ENCODE measurements at places on chromosomes 11 and 22.

GRCh38 chr11:119663279-119663678 is 65.7 kb downstream of the NECTIN1 start:
- no peak for DNase-seq

DNA sequence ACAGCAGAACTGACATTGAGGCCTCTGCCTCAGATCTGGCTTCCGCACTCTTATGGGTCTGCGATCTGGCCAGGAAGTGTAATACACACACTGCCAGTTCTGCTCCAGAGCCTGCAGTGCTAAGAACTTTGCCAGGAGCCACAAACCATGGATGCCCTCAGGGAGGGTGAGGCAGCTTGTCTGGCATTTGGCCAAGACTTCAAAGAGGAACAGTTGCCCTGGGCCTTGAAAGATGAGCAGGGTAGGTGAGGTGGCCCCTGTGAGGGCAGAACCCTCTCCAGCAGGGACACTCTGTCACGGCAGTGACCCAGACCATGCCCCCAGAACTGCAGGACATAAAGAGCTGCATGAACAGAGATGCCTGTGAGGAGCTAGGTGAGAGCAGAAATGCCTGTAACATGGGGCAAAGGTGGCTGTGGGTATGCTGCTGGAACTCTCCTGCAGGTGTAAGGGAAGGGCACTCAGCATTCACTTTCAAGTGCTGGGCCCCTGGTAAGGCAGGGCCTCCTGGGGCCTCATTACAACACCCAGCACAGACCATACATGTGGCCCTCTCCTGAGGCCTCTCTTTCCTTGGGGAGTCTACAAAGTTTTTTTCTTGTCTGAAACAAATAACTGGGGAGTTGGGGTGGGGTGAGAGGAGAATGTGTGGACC is 47.3 kb downstream of the NEU3 start:
- DNase-seq, result no peak

- DNase-seq, result no peak
These were observed 305.8 kb upstream of the NCAM1 start for GRCh38 chr11:112655371-112655770.

DNA sequence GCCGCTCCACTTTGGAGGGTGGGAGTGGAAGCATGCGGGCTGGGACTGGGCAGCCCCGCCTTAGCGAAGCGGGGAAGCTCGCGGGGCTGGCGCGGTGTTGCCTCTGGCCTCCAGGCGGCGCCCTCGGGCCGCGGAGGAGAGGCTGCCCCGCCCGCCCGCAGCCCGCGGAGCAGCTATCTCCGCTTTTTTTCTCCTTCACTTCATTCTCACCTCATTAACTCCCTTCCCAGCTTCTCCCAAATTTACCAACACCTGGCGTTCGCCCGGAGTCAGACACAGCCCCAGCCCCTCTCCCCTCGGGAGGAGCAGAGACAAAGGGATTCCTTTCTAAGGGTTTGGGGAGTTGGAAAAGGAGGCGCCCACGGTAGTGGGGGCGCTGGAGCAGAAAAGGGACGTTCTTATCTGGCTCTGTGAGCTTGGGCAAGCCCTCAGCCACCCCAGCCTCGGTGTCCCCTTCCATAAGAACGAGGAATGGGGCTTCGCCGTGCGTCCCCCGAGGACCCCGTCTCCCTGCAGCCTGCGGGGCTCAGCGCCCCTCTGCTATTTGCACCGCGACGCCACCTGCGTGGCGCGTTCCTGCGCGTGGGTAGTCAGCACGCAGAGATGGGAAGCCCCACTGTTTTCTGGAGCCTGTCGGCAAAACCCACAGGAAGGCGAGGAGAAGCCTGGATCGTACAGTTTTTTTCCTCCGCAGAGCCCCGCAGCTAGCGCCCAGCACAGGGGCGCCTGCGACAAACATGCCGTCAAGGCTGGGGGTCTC is 1.5 kb upstream of the WNT11 start:
- DNase-seq, result peak; percentile 68

DNA sequence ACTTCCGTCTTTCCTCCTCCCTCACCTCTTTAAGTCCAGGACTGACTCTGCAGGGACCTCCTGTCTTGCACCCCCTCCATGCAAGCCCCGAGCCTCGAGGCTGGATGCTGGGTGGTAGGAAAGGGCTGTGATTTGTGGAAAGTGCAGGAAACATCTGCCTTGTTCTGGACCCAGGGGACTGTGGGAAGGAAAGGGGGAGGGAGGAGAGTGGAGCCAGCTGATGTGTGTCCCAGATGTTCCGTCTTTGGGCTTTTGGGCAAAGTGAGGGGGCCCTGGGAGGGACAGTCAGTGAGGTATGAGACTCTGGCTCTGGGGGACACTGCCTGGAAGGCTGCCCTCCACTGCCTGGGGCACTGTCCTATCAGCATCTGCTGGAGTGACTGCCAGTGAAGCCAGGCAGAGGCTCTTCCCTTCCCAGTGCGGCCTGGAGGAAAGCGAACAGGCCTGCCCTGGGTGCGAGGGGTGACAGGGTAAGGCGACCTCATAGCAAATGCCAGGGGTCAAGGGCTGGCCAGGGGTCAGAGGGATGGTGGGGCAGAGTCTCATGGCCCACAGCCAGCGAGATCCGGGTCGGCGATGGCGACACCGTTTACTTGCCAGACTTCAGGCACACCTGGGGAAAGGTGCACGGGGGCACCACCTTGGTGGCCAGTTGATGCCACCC is 1.7 kb downstream of the MRGPRD start:
- DNase-seq, result no peak

GRCh38 chr22:50060441-50061140 is 2.5 kb upstream of the TTLL8 start:
- DNase-seq, result no peak

- DNase-seq, result no peak
These were observed 6.6 kb downstream of the TSPAN4 start for GRCh38 chr11:849104-849824.

DNA sequence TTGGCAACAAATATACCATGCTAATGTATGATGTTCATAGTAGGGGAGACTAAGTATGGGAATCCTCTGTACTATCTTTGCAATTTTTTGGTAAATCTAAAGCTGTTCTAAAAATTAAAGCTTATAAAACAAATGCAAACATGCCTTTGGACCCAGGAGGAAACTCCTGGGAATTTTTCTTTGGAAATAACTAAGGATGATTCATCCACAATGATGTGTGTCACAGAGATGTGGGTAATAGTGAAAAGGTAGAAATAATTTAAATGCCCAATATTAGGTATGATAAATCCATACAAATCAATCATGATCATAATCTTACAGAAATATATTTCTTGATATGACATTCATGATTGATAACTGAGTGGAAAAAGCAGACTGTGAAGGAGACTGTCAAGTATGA is 135.8 kb downstream of the TRIM44 start:
- no peak for DNase-seq

DNA sequence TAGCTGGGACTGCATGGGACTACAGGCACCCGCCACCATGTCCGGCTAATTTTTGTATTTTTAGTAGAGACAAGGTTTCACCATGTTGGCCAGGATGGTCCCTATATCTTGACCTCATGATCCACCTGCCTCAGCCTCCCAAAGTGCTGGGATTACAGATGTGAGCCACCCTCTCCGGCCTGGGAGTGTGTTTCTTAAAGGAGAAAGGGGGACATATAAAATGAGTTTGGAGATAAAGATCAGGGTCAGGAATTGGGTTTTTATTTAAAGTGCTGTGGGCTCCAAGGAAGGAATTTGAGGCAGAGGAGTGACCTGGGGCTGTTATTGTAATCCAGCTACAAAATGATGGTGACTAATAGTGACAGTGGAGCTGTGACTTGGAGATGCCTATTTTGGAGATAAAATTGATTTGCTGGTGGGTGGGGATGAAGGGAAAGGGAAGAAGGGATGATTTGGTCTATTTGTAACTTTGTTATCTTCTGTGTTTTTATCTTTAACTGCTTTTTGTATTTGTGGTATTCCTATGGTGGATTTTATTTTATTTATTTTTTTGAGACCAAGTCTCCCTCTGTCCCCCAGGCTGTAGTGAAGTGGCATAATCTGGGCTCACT is 5.0 kb downstream of the CRKL start:
- no peak for DNase-seq

GRCh38 chr11:75490221-75491181 is 35.2 kb downstream of the GDPD5 start:
- DNase-seq, result no peak

- DNase-seq, result no peak
These were observed 912 bp downstream of the KREMEN1 start for GRCh38 chr22:29073618-29074275.

GRCh38 chr22:47095395-47096122 is 333.1 kb downstream of the TBC1D22A start:
- DNase-seq, result no peak

DNA sequence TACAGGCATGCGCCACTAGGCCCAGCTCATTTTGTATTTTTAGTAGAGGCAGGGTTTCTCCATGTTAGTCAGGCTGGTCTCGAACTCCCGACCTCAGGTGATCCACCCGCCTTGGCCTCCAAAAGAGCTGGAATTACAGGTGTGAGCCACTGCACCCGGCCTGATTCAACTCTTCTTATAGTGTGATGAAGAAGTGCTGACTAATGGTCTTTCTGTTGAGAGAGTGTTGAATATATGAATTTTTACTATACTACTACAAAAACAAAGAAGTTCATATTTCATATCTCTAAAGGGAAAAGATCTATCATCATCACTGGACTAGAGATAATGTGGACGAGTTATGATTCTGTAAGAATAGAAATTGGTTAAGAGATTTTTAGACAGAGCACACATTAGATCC is 320.1 kb downstream of the SOX6 start:
- no peak for DNase-seq

GRCh38 chr11:117601006-117601708 is 195.9 kb downstream of the DSCAML1 start:
- DNase-seq, result no peak

GRCh38 chr11:118152552-118153471 is at the start of gene SCN4B:
SCN4B (minus strand) TSS chr11:118152823; CDS start chr11:118152673, 150 bp downstream.
- DNase-seq, result no peak

GRCh38 chr11:133967599-133968238 is 11.0 kb upstream of the IGSF9B start:
- no peak for DNase-seq

- DNase-seq, result no peak
These were observed 3.1 kb downstream of the OR56A1 start for GRCh38 chr11:6027501-6027900.

- no peak for DNase-seq
These were observed at the start of gene IZUMO1R for GRCh38 chr11:94303966-94304958. IZUMO1R (plus strand) TSS chr11:94304580; CDS start chr11:94305637, 1,057 bp downstream.

- no peak for DNase-seq
These were observed 54.7 kb upstream of the LYVE1 start for GRCh38 chr11:10622957-10623791.

DNA sequence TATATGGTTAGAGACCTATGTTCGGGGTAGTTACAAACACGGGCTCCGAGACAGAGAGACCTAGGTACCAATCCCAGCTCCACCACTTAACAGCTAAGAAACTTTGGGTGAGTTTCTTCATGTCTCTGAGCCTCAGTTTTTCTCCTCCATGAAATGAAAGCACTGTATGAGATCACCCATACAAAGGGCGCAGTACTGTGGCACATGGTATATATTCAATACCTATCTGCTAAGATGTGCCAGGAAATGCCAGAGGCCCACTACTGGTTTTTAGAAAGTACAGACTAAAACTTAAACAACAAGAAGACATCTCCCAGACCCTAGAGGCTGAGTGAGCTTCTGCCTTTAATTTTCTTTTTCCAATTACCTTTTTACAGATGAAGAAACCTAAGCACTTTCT is 69.5 kb downstream of the SLC1A2 start:
- DNase-seq, result no peak

DNA sequence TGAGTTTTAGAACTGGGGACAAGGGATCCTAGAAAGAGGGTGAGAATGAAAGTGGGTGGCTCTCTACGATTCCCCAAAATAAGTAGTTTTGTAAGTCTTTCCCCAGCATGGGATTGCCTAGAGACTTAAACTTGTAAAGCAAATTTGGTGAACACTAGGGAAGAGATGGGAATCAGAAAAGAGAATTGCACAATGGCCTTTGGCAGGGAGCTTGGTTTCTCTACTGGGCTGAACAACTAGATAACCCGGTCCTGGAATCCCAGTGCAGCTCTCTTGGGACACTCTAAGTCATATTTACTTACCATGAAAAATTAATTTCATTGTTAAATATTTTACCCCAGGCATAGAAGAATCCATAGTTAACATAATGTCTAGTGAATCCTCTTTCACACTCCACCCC is 16.5 kb upstream of the USP18 start:
- no peak for DNase-seq
